ENCODE measurements at places on chromosomes 5 and 9. TPM values are rescaled to one million over a fixed set of nuclear protein-coding genes. Genes with fewer than 3 reads are reported as not detected.

SPATA31D4 gene
- not detected for total RNA-seq

ACTBL2 gene
- total RNA-seq = not detected

EEIG1 gene
- total RNA-seq = 13.6 TPM

ZNF483 gene
- 9.3 TPM for total RNA-seq

ACOT12 gene
- total RNA-seq = not detected

SMIM3 gene
- 7.8 TPM for total RNA-seq

TMOD1 gene
- total RNA-seq = 103 TPM

FST gene
- 14.4 TPM for total RNA-seq

SLC6A3 gene
- 0.10 TPM for total RNA-seq

C7 gene
- total RNA-seq = 2.2 TPM

FKTN gene
- 52.4 TPM for total RNA-seq

FBN2 gene
- 215 TPM for total RNA-seq

FGF10 gene
- total RNA-seq = 18.4 TPM

IFNA6 gene
- not detected for total RNA-seq

PTPDC1 gene
- 19.7 TPM for total RNA-seq

PCAT7 gene
- not detected for total RNA-seq

RGMB gene
- total RNA-seq = 61.5 TPM

IFNA13 gene
- not detected for total RNA-seq

CDH9 gene
- not detected for total RNA-seq

MORN5 gene
- total RNA-seq = not detected

SCAI gene
- 10.5 TPM for total RNA-seq

F12 gene
- total RNA-seq = 0.51 TPM

QRFP gene
- not detected for total RNA-seq

HMCN2 gene
- total RNA-seq = 30.9 TPM

SLC1A3 gene
- 24.2 TPM for total RNA-seq

TRAF2 gene
- total RNA-seq = 16.1 TPM

FLT4 gene
- total RNA-seq = 21.8 TPM

SLC46A2 gene
- total RNA-seq = not detected

IRX4 gene
- 2.5 TPM for total RNA-seq

RNF183 gene
- total RNA-seq = 0.21 TPM

IL5 gene
- not detected for total RNA-seq

TLX3 gene
- total RNA-seq = not detected
